EL (cell line): ENCODE measurements at places on chromosomes 7 and 10.

DNA sequence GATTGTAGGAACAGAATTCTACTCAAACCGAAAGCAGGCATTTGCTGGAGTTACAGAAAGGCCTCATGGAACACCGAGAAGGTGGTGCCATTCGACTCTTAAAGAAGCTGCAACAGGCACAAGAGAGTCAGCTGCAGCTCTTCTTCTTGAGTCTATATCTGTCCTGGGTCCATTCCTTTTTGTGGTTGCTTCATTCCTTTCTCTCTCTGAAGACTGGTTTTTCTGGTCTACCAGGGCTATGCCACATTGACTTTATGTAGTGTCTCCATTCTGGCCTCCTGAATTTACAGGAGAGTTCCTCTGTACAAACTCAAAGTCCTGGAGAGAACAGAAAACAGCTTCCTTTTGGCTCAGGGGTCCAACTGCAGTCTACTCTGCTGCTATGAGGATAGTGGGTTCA, 132.8 kb downstream of the CFTR start:
- DNase-seq: no peak

- no peak for DNase-seq
Measured at GRCh38 chr7:3683546-3684539, 382.8 kb downstream of the SDK1 start.

DNA sequence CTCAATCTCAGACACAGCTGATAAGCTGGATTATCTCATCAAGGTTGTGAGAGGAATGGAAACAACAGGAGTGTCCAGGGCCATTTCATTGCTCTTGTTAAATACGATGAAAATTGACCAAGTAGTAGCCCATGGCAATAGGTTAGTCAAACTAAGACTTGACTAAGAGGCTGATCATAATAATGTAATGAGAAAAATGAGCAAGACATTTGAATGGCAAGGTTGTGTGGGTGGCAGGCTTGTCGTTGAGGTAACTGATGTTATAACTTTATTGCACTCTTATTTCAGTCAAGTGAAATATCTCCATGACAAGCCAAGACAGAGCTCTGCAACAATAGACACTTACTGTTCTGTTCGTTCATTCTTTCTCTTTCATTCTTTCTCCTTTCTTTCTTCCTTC, 532.0 kb downstream of the GATA3 start:
- no peak for DNase-seq

DNA sequence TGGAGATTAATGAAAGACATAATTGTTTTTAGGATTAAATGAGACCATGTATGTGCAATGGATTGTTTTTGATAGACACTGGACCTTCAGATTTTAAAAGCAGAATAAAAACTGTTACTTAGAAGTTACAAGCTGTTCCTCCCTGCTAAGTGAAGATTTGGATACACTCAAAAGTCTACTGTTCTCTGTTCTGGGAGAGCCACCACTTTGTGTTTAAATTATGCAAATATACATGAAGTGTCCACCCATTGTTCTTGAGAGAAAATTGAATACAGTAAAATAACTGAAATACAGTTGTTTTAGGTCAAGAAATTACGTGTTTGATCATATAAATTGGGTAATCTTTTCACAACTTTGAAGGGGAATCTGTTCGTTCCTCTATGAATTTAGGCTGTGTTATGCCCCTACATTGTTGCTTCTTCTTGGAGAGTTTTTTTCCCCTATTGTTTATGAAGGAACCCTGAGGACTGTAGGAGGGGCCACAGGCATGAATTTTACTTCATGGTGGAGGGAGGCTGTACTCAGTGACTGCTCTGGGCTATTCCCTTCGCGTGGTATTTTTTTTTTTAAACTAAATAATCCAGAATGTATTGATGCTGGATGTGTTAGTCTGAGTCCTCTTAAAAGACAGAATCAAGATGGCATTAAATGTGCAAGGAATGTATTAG, 18.6 kb upstream of the VCL start:
- DNase-seq: no peak

DNA sequence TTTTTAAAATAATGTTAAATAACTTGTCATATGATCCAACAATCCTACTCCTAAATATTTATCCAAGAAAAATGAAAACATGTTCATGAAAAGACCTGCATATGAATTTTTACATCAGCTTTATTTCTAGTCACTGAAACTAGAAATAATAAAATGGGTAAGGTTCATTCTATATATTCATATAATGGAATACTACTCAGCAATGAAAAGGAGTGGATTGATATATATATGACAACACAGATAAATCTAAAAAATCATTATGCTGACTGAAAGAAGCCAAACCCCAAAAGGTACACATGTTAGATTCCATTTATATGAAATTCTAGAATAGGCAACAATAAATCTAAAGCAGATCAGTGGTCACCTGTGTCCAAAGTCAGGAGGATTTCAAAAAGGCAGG, 84.9 kb upstream of the PCBD1 start:
- DNase-seq: no peak

- DNase-seq: no peak
Measured at GRCh38 chr7:149423449-149424110, 37.3 kb downstream of the ZNF777 start.
